ENCODE measurements at places on chromosomes 1 and 21.

GRCh38 chr1:198380275-198380674 is 160.2 kb downstream of the ATP6V1G3 start:
- no peak for DNase-seq

- DNase-seq: no peak
Measured at GRCh38 chr1:151704246-151704645, 12.4 kb downstream of the CELF3 start.

DNA sequence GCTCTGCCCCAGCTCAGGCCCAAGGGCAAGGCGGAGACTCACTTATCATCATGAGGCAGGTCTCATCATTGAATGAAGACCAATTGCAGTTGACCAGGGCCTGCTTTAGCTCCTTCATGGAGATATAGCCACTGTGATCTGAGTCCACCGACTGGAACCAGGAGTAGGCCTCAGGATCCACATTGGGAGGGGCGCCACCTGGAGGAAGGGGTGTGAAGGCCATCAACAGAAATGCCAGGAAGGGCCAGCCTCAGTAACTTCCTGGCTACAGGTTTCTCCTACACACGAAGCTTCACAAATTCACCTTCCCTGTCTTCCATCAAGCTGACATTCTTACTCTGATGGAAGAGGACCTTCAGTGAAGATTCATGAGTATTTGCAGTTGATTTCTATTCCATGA is 11.6 kb downstream of the PEF1 start:
- no peak for DNase-seq

- no peak for DNase-seq
Measured at GRCh38 chr1:203930342-203930741, 68.9 kb downstream of the SNRPE start.

DNA sequence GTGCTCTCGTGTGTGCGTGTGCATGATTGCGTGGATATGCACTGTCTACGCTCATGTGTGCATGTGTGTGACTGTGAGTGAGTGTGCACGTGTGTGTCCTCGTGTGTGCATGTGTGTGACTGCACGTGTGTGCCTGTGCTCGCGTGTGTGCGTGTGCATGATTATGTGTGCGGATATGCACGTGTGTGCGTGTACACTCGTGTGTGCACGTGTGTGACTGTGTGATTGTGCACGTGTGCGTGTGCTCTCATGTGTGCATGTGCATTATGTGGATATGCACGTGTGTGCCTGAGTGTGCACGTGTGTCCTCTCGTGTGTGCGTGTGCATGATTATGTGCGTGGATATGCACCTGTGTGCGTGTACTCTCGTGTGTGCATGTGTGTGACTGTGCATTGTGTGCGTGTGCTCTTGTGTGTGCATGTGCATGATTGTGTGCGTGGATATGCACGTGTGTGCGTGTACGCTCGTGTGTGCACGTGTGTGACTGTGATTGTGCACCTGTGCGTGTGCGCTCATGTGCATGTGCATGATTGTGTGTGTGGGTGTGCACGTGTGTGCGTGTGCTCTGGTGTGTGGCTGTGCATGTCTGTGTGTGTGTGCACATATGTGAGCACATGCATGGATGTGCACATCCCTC is 2.2 kb downstream of the MMEL1 start:
- DNase-seq: no peak

DNA sequence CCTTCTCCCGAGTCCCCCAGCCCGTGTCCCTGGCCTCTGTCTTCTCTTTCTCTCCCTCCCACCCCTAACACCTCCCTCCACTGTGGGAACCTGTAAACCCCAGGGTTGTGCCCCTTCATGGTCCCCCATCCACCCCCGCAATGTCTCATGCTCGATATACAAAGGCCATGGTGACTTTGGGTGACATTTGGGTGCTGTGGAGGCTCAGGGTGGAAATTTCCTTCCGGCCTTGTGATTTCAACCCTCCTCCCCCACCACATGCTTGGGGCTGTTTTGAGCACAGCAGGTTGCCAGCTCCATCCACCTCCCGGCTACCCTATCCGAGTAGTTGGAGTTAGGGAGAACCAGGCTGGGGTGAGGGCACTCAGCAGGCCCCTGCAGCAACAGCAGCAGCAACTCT is 25.7 kb upstream of the VPS13D start:
- DNase-seq: no peak

DNA sequence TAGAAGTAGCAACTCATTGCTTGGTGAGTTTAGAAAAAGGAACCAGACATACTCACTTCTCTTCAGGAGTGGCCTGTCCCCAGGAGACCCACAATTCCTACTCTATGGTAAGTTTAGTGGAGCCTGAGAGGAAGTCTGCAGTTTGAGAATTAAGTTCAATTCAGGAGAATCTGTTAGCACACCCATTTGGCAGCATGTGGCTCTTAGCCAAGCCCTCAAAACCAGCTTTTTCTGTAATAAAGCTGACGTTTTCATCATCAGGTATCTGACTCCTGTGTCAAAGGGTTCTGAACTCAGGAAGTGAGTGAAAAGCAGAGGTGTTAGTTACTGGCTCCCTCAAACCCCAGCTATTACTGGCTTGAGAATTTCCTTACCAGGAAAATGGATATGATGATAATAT is 20.4 kb upstream of the RGS16 start:
- no peak for DNase-seq

GRCh38 chr1:115134850-115135480 is 45.7 kb upstream of the TSPAN2 start:
- DNase-seq: no peak

DNA sequence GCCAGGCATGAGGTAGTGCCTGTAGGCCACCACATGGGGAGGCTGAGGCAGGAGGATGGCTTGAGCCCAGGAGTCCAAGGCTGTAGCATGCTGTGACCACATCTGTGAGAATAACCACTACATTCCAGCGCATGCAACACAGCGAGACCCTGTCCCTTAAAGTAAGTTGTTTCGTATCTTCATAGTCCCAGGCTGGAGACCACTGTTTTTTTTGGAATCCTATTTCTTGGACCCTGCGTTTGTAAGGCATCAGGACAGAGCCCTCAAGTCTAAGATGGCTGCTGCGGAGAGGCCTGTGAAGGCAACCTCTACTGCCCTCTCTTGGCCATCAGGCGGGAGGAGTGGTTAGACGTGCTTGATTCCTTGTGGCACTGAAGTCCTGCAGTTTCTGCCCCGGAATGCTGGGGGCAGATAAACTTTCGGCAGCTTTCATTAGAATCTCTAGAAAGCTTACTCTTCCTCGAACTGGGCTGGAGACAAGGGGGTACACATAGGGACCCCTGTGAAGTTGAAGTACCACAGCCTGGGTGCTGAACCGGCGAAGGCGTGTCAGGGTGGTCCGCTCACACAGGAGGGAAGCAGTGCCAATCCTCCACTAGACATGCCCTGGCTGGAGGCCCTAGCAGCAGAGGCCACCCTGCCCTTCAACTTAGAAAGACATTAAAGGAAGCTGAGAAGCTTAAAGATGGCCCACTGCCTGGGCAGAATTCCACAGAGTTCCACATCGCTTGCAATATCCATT is 36.6 kb downstream of the RABIF start:
- DNase-seq: no peak

DNA sequence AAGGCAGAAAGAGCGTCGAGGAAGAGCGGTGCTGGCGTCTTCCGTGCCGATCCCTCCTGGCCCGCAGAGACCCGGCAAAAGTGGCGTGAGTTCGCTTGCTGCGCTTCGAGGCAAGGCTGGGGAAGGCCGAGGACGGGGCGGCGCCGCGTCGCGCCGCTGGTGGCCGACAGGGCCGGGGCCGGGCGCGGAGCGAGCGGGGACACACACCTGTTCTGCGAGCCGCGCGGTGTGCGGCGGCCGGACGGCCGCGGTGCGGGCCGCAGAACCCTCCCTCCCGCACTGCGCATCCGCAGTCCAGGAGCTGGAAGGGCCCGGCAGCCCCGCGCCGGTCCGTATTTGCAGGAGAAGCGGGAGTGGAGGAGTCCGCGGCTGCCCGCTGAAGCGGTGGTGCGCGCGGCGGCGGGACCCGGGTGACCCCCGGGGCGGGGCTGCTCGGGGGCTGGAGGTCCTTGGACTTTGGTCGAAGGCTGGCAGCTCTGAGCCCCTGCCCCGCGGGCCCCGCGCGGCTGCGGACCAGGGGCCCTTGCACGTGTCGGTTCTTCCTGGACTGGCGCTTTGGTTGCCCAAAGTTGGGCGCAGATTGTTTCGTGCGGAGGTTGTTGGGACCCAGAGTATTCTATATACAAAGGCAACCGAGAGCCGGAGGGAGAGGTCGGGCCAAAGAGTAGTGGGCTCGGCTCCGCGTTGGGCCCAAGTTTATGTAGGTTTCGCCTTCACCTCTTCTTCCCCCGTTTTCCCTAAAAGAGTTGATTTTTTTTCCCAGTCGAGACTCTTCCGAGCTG is 2.6 kb downstream of the RNF220 start:
- no peak for DNase-seq

DNA sequence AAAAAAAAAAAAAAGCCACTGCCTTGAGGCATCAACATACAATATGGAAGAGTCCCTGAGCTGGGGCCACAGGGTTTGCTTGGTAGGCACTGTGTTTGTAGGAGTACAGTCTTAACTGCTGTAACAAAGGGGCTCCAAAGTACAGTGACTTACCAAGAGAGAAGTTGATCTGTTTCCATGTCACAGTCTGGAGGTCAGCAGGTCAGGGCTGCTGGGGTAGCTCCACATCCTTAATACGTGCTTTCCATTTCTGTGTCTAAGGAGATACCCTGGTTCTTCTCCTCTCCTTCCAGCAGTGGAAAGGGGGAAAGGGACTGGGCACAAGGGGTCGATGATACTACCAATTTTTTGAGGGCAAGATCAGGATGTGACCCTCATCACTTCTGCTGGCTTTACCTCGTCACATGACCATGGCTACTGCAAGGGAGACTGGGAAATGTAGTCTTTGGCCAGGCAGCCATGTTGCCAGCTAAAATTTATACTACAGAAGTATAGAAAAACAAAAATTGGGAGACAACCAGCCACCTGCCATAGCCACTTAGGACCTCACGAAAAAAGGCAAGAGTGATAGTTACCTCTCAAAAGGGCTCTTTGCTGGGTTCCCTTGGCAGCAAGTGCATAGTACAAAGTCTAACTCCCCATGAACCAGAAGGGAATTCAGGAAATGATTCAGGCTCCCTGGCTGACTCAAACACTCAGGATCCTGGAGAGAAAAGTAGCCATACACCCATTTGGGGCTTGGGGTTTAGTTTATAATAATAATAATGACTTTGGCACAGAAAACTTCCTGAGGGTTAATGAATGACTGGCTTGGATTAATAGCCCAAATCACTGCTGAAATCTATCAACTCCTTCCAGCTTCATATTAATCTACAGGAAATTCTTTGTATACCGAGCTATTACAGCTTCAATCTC is 52.7 kb upstream of the ATP5PO start:
- DNase-seq: no peak

DNA sequence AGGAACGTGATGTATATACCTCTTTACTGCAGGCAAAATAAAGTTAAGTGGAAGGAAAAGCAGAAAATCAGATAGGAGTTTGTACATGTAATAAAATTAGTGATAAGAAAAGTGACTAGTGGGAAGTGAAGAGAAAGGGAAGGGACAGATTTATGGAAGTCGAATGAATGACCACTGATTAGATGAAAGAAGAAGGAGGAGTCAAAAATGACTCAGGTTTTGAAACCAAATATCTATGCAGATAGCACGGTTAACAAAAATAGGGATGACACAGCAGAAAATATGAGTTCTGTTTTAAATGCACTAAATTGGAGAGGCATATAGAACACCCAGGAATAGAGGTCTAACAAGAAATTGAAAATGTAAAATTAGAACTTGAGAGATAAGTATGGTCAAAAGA is 128.0 kb downstream of the HMCN1 start:
- DNase-seq: no peak

DNA sequence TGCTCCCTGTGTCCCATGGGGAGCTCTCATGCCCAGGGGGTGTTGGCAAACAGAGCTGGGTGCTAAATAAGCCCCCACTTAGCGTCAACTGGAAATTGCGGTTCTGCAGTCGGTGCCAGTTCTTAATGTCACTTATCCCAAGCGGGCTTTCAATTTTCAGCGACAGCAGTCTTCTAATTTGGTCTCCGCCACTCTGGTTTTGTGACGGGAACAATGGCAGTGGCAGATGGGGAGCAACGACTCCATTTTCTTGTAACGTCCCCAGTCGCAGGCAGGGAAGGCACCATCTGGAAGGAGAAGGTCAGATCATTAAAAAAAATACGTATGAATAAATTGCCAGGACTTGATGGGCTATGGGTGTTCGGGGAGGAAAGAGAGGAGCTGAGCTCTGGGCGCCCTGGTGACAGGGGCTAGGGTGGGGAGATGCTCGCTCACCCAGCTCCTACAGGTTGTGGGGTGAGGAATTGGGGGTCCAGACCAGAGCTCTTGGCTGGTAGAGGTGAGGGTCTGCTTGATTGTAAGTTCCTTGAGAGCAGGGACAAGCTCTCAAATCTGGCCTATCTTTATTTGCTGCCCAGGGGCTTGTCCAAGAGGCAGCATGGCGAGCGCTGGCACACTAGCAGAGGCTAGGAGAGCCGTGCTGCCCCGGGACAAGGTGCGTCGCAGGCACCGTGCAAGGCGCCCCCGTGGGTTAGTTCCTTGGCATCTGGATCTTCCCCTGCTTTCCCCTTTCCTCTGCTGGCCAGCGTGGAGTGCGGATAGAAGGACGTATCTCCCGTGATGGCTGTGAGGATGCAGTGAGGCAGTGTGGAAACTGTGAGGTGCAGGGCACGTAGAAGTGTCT is 105.8 kb downstream of the ARHGEF10L start:
- DNase-seq: no peak

- DNase-seq: no peak
Measured at GRCh38 chr1:16064536-16065268, 8.7 kb downstream of the FAM131C start.

- no peak for DNase-seq
Measured at GRCh38 chr1:216907100-216907499, 183.9 kb upstream of the ESRRG start.

Data from NCI-H2029 treated with DMSO at 0.1 percent for 48 hours (cell line).